AG09319 (cell line): ENCODE measurements at places on chromosomes 12 and 14.
A peak's percentile ranks its signal among the peaks of the same experiment; 100 is the strongest.

DNA sequence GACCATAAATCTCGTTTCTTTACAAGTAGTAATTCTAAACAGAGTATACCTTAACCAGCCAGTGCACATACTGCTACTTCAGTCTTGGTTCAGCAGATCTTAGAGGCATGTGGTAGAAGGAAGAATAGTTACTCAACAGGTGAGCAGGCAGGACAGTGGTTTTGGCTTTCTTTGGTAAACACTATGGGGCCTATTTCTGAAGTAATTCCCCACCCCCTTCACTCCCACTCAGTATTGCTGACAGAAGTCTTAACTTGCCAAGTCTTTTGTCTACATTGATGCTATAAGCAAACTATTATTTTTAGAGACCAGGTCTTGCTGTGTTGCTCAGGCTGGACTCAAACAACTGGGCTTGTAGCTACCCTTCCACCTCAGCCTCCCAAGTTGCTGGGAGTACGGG is 68.5 kb downstream of the FBXO34 start:
- no peak for DNase-seq

DNA sequence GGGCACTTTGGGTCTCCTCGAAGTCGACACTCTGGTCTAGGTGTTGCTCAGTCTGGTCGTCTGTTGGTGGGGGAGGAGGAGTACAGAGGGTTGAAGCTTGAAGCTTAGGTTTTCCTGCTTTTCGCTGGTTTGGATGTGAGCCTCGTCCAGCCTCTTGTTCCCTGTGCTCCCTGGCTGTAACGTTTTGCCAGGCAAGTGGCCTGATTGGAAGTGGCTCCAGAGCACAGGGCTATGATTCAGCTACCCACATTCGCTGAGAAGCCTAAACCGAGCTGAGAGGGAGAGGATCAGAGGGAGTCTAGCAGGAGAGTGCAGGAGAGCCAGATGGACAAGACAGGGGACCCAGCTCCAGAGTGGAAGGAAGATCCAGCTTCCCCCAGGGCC is 6.1 kb downstream of the HOXC10 start:
- DNase-seq, result no peak

GRCh38 chr14:99361596-99362215 is 89.7 kb upstream of the BCL11B start:
- no peak for DNase-seq

- DNase-seq, result no peak
These were observed 890 bp downstream of the SPTLC2 start for GRCh38 chr14:77615361-77616132.

- DNase-seq, result no peak
These were observed 83.6 kb downstream of the WNK1 start for GRCh38 chr12:835754-836518.

- DNase-seq, result no peak
These were observed 43.5 kb downstream of the IGF1 start for GRCh38 chr12:102436867-102437266.

GRCh38 chr12:104620837-104621531 is 164.2 kb downstream of the CHST11 start:
- DNase-seq, result no peak

GRCh38 chr12:26239122-26239851 is 43.9 kb downstream of the SSPN start:
- peak; percentile 88 for DNase-seq
